ENCODE measurements at places on chromosomes 11 and 22. TPM values are rescaled to one million over a fixed set of nuclear protein-coding genes. Genes with fewer than 3 reads are reported as not detected.
A peak's percentile ranks its signal among the peaks of the same experiment; 100 is the strongest.

DNA sequence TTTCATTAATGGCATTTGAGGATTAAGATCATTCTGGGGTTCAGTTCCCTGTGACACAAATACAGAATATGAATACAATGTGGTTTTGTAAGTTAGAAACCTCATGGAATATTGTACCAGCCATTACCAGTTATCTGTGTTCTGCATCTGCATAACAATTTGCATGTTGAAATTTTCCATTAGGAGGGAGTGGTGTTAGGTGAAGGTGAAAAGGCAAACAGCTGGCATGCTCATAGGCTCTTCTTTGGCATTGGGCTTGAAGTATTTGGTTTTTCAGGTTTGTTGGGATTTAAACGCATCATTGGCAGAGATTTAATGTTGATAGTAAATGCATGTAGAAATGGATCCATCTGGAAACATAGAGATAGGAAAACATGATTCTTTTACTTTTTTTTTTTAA is 18.6 kb downstream of the RTN3 start:
- no peak for DNase-seq

GRCh38 chr11:123483058-123483457 is 53.0 kb downstream of the GRAMD1B start:
- DNase-seq: no peak

- DNase-seq: no peak
These were observed 23.7 kb downstream of the USP47 start for GRCh38 chr11:11865449-11865848.

GRCh38 chr22:42621505-42622002 is 6.9 kb upstream of the POLDIP3 start:
- DNase-seq: peak; percentile 89

DNA sequence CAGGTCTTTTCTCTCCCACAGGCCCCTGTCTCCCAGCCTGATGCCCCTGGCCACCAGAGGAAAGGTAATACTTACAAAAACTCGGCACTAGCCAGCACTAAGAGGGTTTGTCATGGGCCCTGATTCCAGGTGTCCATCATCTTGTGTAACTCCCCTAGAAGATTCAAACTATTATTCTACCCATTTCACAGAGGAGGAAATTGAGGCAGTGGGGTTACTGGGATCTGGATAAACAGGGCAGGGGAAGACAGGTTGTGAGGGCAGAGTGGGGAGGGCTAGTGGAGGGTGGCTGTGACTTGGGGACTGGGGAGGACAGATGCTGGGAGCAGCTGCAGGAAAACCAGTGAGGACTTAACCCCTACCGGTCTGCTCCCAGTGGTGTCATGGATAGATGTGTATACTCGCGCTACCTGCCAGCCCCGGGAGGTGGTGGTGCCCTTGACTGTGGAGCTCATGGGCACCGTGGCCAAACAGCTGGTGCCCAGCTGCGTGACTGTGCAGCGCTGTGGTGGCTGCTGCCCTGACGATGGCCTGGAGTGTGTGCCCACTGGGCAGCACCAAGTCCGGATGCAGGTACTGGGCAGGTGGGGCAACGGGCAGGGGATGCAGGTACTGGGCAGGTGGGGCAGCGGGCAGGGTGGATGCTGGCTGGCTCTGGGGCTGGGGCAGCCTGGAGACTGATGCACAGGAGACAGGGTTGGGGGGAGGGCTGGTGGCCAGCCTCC is 1.2 kb downstream of the VEGFB start:
- DNase-seq: no peak

- no peak for DNase-seq
These were observed 2.1 kb upstream of the MTFP1 start for GRCh38 chr22:30423301-30423958.

- no peak for DNase-seq
These were observed 140.4 kb downstream of the NAV2 start for GRCh38 chr11:19853016-19853415.

GRCh38 chr22:20509344-20510047 is 2.1 kb downstream of the MED15 start:
- peak; percentile 48 for DNase-seq

DNA sequence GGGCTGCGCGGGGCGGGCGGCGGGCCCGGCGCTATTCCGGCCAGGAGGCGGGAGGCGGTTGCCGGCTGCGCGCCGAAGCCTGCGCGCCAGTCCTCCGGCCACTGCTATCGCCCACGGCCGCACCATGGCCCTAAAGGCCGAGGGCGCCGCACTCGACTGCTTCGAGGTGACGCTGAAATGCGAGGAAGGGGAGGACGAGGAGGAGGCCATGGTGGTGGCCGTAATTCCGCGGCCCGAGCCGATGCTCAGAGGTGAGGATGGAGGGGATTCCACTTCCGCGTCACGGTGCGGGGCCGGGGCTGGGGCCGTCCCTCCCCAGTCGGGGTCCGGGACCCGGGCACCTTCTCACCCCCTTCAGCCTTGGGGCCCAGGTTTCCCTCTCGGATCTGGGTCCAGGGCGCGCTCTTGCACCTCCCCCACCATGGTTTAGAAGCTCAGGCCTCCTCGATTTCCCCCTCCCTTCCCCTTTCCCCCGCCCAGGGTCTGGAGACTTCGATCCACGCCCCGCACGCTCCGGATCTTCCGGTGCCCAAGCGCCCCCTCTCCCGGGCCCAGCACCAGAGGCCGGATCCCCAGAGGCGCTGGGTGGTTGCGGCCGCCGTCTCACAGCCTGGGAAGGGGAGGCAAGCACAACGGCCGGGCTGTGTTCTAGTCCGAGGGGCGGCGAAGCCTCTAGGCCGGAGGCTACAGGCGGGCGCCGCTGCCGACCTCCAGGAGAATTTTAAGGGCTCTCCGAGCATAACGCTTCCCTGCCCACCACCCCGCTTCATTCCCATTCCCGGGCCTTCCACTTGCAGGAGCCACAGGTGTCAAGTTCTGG is 517 bp downstream of the SPINDOC start:
- DNase-seq: peak; percentile 88

GRCh38 chr11:119130662-119131061 is 9.3 kb downstream of the HINFP start:
- DNase-seq: no peak

DNA sequence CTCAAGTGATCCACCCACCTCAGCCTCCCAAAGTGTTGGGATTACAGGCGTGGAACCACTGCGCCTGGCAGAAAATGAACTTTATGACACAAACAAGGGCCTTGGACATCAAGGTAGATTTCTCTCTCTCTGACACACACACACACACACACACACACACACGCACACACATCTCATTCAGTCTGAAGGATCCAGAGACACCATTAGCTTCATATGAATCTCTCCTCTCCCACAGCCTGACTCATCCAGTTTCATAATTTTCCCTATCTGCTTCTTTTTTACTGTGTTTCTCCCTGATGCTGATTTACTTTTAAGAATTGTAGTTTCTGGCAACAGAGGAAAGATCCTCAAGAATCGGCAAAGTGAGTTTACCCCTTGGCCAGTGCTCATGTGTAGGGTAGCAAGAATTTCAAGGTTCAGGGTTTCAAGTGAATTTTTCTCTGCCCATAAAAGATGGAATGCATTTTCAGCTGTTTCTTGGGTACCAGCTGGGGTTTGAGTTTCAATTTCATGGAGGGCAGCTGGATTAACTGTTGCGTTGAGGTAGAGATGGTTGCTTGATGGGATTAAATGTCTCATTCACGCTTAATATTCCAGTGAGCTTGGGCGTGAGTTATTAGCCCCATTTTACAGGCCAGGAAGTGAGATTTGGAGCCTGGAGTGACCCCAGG is 3.5 kb downstream of the MYO18B start:
- DNase-seq: no peak

DNA sequence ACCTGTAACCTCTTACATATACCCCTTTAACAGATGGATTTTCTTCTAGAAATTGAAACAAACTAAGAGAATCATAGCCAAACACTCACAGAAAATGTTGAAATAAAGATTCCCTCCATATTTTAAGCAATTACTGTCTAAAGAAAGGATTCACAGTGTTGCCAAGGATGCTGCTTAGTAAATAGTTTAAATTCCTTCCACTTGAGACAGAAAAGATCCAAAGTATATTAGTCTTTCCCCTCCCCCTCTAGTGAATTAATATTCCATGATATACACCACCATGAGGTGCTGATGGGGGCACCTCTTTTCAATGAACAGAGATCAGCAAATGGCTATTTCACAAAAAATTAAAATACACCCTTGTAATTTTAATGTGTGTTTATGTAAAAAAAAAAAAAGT is 186.8 kb downstream of the SOX6 start:
- DNase-seq: no peak

DNA sequence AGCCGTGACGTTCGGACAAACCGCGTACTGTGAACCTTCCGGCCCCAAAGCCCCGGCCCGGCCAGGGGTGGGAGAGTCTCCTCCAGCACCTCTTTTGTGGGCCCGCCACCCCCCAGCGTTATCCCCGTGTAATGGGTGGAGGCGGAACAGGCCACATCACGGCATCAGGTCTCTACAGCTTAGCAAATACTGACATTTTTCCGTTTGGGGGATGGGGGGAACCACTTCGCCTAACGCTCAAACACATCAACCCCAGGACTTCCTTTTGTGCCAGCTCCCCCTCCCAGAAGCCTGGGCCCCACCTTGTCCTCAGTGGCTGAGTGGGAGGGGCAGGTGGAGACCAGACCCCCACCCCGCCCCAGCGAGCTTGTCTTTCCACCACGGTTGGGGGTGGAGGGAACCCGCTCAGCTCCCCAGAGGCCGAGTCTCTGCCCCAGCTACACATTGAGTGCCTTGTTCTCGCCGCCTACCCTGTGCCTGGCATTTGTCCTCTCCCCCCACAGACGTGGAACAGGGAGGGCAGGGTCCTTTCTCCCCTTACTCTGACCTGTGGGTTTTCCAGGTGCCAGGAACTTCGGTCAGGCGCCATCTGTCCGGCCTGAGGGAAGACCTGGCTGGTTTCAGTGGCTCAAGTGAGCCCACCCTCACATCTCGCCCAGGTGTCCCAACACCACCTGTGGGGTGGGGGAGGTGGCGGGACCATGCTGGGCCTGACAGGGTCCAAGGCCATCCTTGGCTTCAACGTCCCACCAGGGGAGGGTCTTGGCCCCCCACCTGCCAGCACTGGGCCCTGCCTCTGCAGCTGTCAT is 29.6 kb downstream of the SBF1 start:
- peak; percentile 43 for DNase-seq

DNA sequence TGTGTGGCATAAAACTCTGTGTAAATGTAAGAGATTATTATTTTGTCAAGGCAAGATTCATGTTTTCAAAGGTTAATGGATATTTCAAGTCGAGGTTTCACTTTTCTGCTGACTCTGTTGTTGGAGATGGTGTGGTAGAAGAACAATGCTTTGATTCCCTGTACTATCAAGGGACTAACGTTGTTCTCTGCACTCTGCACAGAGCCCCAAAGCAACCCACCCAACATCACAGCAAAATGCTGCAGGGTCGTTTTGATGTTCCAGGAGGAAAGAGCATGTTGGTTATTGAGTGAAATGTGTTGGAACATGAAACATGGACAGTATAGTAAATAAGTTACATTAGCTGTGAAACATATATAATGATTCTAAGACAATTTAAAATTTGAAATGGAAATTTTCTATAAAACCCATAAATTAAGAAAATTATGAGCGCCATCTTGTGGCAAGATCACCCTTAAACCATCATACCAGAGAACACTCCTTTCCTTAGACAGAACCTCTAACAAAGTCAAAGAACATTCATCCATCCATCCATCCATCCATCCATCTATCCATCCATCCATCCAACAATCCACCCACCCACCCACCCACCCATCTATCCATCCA is 164.4 kb upstream of the ZBED5 start:
- DNase-seq: peak; percentile 32

DNA sequence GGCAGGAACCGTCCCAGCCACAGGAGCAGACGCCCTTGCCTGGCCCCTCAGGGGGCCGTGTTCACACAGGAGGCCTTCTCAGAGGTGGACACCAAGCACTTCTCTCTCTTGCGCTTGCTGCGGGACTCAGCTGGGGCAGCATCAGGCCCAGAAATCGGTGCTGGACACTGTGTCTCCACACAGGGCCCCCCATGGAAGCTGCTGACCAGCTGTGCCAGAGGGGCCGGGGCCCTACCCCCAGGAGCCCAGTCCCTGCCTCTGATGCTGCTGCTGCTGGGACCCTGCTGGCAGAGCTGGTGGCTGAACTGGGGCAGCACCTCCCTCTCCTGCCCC is 4.0 kb downstream of the PLXNB2 start:
- DNase-seq: no peak

DNA sequence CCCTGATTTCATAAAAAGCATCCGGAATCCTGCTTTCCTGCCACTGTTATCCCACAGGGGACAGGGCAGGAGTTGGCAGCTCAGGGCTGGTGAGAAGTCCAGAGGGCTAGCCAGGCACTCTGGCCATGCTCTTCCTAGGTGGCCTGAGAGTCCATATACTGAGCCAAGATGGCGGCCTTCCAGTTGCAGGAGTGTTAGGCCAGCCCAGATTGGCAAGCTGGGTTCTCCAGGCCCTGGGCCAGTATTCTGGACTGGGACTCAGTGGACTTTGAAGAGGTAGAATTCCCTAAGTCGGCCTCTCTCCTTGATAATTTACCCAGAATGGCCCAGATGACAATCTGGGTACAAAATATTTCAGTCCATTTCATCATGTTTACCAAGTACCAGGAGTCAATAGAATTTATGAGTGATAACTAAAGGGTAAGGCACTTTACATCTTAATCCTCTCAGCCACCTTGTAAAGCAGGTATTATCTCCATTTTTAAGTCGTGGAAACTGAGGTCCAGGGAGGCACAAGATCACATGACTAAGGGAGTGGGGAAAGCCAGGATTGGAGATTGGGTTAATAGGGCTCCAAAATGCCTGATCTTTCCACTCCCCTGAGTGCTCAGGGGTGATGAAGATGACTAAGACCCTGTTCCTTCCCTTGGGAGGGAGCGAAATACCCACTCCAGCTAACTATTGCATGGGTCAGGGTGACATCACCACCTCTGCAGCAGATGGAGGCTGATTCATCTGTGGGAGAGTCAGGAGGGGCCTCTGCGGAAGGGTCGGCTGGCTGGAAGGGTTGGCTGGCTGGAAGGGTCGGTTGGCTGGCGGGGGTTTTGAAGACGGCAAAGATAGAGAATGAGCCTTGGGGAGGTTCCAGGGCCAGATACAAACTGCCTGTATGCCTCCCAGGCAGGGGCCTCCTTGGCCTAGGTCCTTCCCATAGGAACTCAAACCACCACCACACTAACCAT is 1.2 kb upstream of the MICALL1 start:
- DNase-seq: peak; percentile 58

- DNase-seq: peak; percentile 17
These were observed 33.5 kb upstream of the GNAZ start for GRCh38 chr22:23036684-23037428.

- no peak for DNase-seq
These were observed 199.6 kb upstream of the ZBED5 start for GRCh38 chr11:11057472-11057854.

- DNase-seq: no peak
These were observed 146.8 kb downstream of the MN1 start for GRCh38 chr22:27654546-27655445.

The APOA1 gene
- not detected for polyA plus RNA-seq

The ZP1 gene
- not detected for polyA plus RNA-seq

The FAR1 gene
- polyA plus RNA-seq: 38.8 TPM

The OR8J1 gene
- not detected for polyA plus RNA-seq

The SYNGR1 gene
- 18.1 TPM for polyA plus RNA-seq

The BACE1 gene
- polyA plus RNA-seq: 36.4 TPM

The FAM76B gene
- polyA plus RNA-seq: 23.2 TPM

The DEFB131B gene
- polyA plus RNA-seq: not detected

The HORMAD2 gene
- not detected for polyA plus RNA-seq

The RNH1 gene
- 147 TPM for polyA plus RNA-seq

The HDHD5 gene
- polyA plus RNA-seq: 43.3 TPM

The C11orf42 gene
- polyA plus RNA-seq: not detected

The OR51B2 gene
- not detected for polyA plus RNA-seq

The PDE2A gene
- 0.32 TPM for polyA plus RNA-seq

The GUCY1A2 gene
- 0.26 TPM for polyA plus RNA-seq

The APBB1 gene
- 35.9 TPM for polyA plus RNA-seq
